ENCODE measurements at places on chromosomes 1 and 21.
A peak's percentile ranks its signal among the peaks of the same experiment; 100 is the strongest.

GRCh38 chr1:203028784-203029553 is 2.7 kb downstream of the PPFIA4 start:
- DNase-seq = no peak

DNA sequence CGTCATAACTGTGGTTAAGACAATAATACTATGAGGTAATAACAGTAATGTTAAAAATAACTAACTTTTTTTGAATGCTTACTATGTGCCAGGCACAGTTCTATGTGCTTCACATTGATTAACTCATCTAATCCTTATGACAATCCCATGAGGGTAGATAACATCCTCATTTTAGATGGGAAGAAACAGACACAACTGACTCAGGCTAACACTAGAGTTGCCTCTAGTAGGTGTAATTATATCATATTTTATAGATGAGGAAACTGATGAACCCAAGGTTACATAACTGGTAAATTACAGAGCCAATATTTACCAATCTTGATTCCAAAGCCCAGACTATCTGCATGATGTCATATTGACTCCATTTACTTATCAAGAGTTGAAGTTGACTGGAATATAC is 23.5 kb downstream of the SERPINC1 start:
- DNase-seq = no peak

- DNase-seq = no peak
Observed at GRCh38 chr1:30820299-30820698, 62.7 kb upstream of the LAPTM5 start.

GRCh38 chr1:20073256-20073655 is 3.3 kb downstream of the PLA2G5 start:
- no peak for DNase-seq

DNA sequence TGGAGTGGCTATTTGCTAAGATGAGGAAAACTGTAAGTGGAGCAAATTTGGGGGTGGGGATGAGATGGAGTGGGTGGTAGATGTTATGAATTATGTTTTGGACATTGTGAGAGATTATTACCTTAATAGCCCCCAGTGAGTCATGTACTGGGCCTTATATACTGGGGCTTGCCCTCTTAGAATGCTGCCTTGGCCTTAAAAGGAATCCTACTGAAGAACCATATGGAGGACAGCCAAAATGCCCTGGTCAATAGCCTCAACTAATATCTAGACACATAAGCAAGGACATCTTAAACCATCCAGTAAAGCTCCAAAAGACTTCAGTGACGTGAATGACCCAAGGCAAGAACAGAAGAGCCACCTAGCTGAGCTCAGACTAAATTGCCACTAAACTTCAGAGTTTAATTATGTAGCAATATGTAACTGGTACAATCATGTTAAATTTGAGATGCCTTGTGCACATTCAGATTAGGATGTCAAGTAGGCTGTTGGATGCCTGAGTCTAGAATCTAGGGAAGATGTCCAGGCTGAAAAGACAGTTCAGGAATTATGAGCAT is 13.9 kb upstream of the IGSF3 start:
- no peak for DNase-seq

- DNase-seq = peak; percentile 41
Observed at GRCh38 chr1:178011465-178011828, 41.6 kb upstream of the SEC16B start.

All from skeletal muscle cell (primary cell).